ENCODE measurements at places on chromosomes 5 and 9.
A peak's percentile ranks its signal among the peaks of the same experiment; 100 is the strongest.

DNA sequence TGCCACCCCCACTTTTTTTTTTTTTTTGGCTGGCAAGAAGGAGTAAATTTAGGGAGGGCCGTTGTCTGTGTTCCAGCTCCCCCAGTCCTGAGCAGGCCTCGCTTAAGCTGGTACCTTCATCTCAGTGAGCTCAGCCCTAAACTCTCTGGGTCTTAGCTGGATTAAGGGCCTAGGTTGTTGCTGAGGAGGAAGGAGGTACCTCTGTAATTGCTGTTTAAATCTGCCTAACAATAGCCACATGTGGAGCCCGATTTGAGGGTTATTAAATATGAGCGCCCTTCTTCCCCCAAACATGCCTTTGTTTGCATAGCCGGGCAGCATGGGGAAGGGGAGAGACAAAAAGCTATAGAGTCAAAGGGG is 179.0 kb upstream of the PITX1 start:
- DNase-seq: no peak

GRCh38 chr5:148626081-148626613 is 28.2 kb downstream of the HTR4 start:
- no peak for DNase-seq

- DNase-seq: no peak
Measured at GRCh38 chr9:136700304-136700703, 12.1 kb upstream of the DIPK1B start.

- no peak for DNase-seq
Measured at GRCh38 chr5:103472830-103473229, 89.8 kb downstream of the NUDT12 start.

DNA sequence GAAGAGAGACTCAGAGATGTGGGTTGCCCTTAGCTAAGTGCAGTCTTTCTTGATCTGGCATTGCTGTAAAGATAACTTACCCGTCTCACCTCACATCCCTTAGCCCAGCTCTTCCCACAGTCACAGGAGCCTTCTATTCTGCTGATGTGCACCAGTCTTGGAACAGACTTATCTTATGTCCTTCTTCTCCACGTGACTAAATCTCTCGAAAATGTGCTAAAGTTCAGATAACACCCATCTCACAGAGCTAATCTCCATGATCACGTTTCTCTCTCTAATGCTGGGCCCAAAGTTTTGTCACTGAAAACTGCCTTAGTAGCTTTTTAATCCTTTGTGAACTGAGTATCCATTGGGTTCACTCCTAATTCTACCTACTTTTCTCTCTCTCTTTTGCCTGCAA is 16.7 kb downstream of the SLC36A1 start:
- no peak for DNase-seq

GRCh38 chr9:34381323-34381722 is 4.6 kb upstream of the MYORG start:
- peak; percentile 57 for DNase-seq

DNA sequence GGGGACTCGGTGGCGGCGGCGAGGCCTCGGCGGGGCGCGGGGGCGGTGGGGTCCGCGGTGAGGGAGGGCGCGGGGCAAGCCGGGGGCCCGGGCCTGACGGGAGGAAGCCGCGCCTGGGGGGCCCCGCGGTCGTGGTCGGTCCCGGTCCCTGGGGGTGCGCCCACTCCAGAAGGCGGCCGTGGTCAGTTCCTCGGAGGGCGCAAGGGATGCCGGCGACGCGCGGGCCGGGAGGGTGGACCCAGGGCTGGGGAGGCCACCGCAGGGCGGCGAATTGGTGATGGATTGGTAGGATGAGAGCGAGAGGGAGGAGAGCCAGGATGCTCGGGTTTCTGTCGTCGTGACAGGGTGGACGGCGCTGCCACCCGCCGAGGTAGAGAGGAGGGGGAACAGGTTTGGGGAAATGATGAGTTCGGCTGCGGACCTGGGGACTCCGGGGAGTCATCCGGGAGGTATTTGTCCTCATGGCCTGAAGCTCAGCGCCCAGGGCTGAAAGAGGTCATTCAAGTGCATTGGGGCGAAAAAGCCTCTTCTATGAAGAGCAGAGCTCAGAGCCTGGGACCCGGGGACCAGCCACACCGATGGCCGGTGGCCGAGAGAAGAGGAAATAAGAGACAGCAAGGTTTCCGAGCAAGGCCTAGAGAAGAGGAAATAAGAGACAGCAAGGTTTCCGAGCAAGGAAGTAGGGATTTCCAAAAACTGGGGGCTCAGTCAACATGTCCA is 557 bp downstream of the GNG10 start:
- peak; percentile 30 for DNase-seq

Data from head of caudate nucleus (tissue), 42 donors.